ENCODE measurements at places on chromosomes 7 and 10.

DNA sequence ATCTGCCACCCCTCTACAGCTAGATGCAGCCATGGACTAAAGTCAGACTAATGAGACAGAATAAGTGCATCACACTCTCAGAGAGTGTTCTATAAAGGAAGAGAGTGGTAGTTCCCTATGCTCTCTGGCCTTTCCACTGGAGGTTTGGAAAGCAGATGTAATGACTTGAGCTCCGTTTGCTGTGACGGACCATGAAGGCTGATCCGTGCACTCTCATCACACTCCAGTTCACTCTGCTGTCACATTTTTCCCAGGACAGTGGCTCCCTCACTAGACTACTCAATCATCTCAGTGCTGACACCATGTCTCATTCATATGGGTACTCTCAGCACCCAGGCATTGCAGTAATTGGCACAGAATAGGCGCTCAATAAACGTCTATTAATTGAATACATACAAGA is 20.4 kb downstream of the TRDMT1 start:
- no peak for DNase-seq

DNA sequence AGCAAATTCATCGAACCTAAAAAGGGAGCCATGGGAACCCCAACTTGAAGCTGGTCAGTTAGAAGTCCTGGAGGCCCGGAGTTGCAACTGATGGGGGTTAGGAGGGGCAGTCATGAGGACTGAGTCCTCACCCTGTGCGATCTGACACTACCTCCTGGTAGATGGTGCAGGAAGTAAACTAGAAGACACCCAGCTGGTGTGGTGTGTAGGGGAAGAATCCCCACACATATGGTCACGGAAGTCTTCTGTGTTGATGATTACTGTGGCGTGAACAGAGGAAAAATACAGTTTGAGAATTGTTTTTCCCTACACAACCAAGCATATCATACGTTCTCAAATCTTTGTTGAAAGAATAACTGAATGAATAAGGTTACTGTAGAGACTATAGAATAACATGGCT is 164.6 kb upstream of the KCTD7 start:
- no peak for DNase-seq

GRCh38 chr7:41574377-41574776 is 128.5 kb downstream of the INHBA start:
- DNase-seq, result no peak

- no peak for DNase-seq
Observed at GRCh38 chr10:117086546-117086945, 51.5 kb downstream of the VAX1 start.

GRCh38 chr10:133109711-133110110 is 22.0 kb downstream of the ADGRA1 start:
- no peak for DNase-seq

Measured in NB4 (cell line).